ENCODE measurements at places on chromosomes 1 and 21.

GRCh38 chr1:16178596-16179497, 23.0 kb upstream of the EPHA2 start:
- no peak for DNase-seq

- DNase-seq, result no peak
Observed at GRCh38 chr1:230633469-230633868, 8.8 kb upstream of the COG2 start.

- DNase-seq, result no peak
Observed at GRCh38 chr1:160082926-160083325, 1.6 kb downstream of the KCNJ9 start.

DNA sequence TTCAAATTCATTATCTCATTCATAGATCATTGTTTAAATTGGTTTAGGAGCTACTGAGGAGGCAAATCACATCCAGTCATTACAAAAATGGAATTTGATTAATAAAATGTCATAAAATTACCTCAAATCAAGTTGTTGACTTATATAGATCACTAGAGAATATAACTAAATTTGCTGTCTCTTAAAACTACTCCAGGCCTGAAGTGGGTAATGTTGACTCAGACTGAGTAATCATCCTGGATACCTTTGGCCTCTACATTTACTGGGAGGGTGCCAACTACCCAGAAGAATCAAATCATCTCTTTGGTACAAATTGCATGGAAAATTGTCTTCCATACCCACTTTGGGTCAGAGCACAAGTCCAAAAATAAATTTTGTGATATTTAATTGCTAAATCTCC, 191.2 kb upstream of the GREM2 start:
- no peak for DNase-seq

GRCh38 chr21:36707763-36708285, 8.9 kb downstream of the SIM2 start:
- no peak for DNase-seq

DNA sequence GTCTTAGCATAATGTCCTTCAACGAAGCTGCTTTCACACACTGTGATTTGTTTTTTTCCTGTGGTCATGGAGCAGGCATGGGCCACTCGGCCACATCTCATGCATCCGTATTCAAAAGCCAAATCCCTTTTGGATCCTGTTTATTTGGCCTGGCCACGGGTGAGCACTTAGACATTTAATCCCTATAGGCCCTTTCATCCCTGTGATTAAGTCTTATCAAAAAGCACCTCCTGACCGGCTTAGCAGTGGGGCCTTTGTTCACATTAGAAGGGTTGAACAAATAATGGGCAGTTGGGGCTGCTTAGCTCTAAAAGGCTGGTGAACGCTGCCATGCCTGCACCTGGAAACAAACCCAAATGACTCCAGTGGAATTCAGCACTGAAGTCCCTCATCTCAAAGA, 2.0 kb downstream of the KCNE2 start:
- no peak for DNase-seq

GRCh38 chr21:46061518-46061917, 36.4 kb upstream of the COL6A2 start:
- DNase-seq, result no peak

GRCh38 chr21:44967082-44968047, 27.5 kb downstream of the SLX9 start:
- no peak for DNase-seq

GRCh38 chr1:203624341-203624712, 2.3 kb upstream of the ATP2B4 start:
- DNase-seq, result no peak

DNA sequence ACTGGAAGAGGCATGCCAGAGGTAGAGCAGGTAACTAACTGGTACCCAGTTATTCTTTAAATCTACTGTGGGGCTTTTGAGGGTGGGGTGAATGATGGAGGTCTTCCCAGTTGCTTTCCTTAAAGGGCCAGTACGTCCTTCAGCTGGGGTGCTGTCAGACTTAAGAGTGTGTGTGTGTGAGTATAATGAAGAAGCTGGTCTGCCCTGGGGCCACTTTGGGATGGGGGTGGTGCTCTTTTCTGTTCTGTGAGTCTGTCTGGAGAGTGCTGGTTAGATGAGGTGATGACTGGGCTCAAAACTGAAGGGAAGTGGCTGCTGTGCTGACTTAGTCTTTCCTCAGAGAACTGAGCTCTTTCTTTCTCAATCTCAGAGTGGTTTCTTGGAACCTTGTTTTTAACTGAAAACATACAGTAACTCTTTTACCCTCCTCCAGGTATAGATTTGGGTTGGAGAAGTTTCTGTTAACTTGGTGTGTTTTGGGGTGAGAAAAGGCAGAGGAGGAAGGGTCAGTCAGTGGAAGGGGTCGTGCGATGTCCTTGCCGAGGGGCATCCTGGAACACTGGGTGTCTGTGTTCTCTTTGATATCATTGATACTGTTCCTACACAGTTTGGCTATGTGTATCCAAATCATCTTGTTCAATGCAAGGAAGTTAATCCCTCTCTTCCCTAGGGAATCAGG, 746 bp downstream of the MACF1 start:
- peak; percentile 74 for DNase-seq

- DNase-seq, result no peak
Observed at GRCh38 chr1:203268901-203269653, 36.2 kb upstream of the BTG2 start.

DNA sequence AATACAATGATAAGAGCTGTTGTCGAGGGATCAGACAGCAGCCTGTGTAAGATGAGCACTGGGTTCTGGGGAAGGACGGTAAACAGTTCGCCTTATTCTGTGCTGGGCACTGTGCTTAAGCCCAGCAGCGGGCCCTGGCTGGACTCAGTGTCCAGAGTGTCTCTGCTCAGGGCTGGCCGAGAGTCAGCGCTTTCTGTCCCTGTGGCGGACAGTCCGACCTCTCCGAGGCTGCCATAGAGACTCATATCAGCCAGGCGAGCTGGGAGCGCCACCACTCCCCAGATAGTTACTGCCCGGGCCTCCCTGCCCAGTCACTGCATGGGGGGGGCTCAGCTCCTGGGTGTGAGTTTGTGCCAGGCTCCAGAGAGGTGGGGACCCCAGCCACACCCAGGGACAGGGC, 14.7 kb upstream of the NPHP4 start:
- DNase-seq, result no peak

DNA sequence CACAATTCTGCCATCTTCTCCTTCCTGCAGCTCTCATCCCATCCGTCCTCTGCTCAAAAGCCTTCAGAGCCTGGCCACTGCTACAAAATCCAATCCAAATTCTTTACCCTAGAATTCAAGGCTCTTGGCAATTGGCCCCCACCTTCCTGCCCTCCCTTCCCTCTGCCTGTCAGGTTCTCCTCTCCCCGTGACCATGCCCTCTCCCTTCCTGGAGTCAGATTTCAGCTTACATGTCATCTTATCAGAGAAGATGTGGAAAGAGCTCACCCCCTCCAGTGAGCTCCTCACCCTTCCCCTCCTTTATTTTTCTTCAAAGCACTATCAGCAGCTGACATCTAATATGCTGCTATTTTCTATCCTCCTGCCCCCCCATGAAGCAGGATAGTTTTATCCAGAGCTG, 86.9 kb downstream of the GRIK3 start:
- DNase-seq, result no peak

DNA sequence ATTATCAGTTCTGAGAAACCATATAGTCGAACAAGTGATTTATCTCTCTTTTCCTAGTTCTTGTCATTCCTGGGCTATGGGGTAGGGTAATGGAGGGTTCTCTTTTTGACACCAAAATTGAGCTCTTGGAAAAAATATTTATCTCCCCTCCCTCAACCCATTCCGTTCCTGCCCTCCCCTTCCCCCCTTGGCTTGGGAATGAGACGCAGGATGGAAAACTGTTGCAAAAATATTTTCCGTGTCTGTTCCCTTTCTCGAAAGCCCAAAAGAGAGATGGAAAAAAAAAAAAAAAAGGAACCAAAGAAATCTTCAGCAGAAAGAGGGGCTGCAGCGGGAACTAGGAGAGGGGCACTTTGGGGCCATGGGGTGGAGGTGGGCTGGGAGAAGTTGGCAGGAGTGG, 766 bp downstream of the ATP2B4 start:
- DNase-seq, result no peak

- DNase-seq, result no peak
Observed at GRCh38 chr1:244068567-244068966, 17.5 kb downstream of the ZBTB18 start.

DNA sequence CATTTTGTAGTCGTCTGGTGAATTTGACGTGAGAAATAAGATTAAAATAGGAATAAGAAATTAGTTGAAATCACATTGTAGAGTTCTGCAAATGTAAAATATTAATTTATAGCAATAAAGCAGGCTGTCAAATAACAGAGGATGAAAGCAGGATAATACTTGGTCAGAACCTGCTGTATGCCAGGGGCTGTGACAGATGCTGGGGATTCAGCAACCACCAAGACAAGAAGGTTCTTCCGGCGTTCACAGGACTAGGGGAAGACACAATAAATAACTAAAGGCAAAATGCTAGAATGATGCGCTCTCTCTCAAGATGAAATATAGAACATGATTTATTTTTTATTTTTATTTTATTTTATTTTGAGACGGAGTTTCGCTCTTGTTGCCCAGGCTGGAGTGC, 6.8 kb upstream of the PARK7 start:
- DNase-seq, result no peak

GRCh38 chr1:11482198-11482597, 3.2 kb downstream of the DISP3 start:
- DNase-seq, result no peak

GRCh38 chr21:39809936-39810335, 57.3 kb upstream of the PCP4 start:
- DNase-seq, result no peak

- DNase-seq, result no peak
Observed at GRCh38 chr1:212284332-212284743, 872 bp upstream of the PPP2R5A start.

GRCh38 chr1:65539266-65540131, 119.0 kb downstream of the LEPR start:
- no peak for DNase-seq

DNA sequence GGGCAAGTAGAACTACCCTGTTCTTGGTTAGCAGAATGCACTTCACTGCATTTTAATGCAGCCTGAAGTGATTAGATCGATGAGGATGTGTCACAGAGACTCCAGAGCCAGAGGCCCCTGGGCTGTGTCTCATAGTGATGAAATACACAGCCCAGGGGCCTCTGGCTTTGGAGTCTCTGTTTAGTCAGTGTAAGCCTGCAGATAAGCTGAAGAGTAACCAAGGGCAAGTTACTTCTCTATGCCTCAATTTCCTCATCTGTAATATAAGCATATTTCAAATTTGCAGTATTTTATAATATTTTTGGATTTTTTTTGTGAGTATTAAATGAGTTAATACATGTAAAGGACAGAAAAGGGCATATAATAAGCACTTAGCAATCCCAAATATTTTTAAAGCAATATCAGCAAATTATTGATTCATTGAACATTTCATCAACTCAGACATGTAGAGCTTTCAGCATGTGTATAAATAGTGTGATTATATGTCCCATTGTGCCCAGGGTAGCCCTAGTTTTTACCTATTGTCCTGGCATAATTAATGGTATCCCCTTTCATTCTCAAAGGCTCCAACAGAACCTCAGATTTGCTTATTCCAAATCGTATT, 23.6 kb upstream of the APOBEC4 start:
- DNase-seq, result no peak

DNA sequence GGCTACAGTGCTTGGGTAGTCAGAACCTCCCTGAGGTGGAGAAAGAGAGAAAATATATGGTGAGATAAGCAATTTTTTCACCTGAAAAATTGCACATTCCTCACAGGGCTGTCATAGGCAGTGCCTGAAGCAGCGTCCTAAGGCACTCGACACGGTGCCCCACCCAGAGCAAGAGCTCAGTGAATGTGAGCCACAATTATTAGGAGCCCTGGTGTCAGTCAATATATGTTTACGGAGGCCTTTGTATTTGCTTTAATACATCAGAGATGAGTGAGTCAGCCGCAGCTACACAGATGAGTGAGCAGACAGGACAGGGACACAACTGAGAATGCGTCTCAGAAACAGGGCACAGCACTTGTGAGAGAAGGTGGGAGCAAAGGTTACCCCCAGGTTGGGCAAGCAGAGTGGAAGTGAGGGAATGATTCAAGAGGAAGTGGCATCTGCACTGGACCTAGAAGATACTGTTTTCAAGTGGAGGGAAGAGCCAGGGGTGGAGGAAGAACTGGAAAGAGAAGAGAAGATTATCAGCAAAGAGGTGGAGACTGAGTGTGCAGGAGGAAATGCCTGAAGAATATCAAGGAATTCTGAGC, 5.2 kb upstream of the PIGC start:
- DNase-seq, result no peak

- DNase-seq, result no peak
Observed at GRCh38 chr1:8965121-8965820, 19.6 kb downstream of the CA6 start.

DNA sequence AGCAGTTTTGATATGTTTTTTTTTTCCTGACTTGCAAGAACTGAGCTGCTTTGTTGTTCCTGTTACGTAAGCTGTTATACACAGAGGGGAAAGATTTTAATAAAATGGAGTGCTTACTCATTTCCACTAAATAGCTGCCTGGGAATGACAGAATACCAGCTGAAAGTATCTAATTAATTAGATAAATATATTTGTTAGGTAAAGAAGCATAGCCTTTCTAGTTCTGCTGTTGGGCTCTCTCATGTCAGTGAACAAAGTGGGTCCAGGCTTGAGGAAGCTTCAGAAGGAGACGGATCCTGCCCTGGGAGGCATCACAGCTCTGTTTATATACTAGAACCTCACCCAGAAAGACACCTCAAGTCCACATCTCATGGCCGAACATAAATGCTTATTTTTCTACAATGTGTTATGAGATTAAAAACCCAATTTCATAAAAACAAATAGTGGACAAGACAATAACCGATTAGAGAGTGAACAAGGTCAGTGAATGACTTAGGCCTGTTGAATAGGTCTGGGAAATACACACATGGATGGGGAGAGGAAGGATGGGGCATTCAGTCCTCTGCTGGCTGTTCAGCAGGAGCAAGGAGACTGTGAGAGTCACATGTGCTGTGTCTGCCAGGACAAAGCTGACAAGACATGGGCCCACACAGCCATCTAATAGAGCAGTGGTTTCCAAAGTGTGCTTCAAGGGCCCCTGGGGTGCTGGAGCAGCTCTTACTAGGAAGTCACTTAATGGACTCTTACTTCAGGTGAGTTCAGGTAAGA, 20.6 kb downstream of the TRAF5 start:
- no peak for DNase-seq

DNA sequence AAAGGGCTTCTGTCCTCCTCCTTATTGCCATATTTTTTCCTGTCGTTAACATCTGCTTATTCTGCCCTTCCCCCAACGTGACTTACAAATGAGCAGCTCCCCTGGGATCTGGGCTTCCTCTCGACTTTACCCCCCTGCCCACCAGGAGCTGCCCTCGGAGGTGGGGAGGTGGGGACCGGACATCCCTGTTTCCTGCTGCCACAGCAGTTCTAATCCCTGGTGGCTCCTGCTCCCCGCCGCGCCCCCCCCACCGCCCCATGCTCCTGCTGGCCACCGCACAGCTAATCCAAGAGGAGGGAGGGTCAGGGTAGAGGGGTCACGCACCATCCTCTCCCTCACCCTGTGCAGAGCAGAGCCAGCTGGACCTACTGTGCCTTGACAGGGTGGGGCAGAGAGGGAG, 4.4 kb upstream of the SLC27A3 start:
- no peak for DNase-seq

GRCh38 chr1:65265651-65266351, 43.5 kb upstream of the DNAJC6 start:
- no peak for DNase-seq

GRCh38 chr1:27392096-27392777, at the start of gene GPR3:
GPR3 (plus strand) TSS chr1:27392622; CDS start chr1:27393799, 1,177 bp downstream.
- DNase-seq, result peak; percentile 88

All from stimulated activated CD8-positive, alpha-beta memory T cell treated with anti-CD3 and anti-CD28 coated beads, Interleukin-7, amount 100 ng/mL, for 48 hours (primary cell).